Stimulated activated naive CD8-positive, alpha-beta T cell treated with anti-CD3 and anti-CD28 coated beads, Interleukin-15, amount 100 ng/mL, for 72 hours (primary cell): ENCODE measurements at places on chromosomes 2 and 18.

GRCh38 chr2:169015943-169016342, 15.2 kb downstream of the ABCB11 start:
- DNase-seq: no peak

DNA sequence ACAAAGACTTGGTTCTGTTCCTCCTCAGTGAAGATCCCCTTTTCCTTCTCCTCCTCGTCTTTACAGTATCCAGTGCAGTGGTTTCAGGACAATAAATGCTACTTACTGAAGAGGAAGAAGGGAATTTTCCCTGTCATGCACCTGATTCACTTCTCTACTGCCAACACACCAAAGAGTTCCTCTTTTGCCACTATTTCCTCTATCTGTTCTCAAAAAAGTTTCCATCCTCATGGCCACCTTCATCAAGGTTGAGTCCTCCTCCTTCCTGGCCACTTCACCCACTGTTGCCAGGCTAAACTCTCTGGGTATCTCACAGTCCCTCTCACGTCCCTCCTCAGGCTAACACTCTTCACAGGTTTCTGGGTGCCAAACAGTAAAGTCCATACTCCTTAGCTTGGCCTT, 41.7 kb downstream of the PLEKHM3 start:
- no peak for DNase-seq

GRCh38 chr18:58552896-58553295, 76.0 kb downstream of the ALPK2 start:
- no peak for DNase-seq

- no peak for DNase-seq
Measured at GRCh38 chr2:190948671-190949070, 65.3 kb downstream of the STAT1 start.

DNA sequence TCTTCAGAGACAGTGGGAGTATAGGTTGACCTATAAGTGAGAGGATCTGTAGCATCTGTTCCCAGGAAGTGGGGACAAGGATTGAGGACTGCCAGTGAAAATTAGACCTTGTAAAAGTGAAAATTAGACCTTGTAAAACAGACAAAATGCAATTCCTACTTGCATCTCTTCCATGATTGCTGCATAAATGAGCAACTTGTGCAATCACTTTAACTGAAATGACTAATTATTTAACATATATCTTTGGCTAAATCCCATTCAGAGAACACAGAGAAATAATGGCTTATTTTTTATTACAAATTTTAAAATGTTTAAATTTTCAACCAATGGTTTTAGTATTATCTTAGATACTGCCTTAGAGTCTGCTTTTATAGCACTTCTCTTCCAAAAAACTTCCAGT, 67.2 kb upstream of the NABP1 start:
- no peak for DNase-seq

GRCh38 chr2:231960810-231961348, 634 bp upstream of the DIS3L2 start:
- no peak for DNase-seq

DNA sequence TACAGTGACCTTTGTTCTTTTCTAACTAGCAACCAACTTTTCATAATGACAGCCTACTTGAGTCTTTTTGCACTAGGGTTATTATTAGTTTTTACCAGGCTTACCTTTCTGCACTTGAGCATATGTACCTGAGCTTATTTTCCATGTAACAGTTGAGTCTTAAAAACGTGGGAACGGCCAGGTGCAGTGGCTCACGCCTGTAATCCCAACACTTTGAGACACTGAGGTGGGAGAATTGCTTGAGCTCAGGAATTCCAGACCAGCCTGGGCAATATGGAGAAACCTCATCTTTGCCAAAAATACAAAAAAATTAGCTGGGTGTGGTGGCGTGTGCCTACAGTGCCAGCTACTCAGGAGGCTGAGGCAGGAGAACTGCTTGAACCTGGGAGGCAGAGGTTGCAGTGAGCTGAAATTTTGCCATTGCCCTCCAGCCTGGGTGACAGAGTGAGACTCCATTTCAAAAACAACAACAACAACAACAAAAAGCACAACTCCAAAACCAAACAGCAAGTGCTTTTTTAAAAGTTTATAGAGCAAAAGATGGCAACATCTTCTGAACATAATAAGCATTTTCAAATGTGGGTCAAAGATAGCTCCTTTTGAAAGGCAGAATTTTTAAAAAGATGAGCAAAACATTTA, 57.1 kb upstream of the CD28 start:
- no peak for DNase-seq

- DNase-seq: no peak
Measured at GRCh38 chr18:49839012-49839411, 25.7 kb upstream of the ACAA2 start.

DNA sequence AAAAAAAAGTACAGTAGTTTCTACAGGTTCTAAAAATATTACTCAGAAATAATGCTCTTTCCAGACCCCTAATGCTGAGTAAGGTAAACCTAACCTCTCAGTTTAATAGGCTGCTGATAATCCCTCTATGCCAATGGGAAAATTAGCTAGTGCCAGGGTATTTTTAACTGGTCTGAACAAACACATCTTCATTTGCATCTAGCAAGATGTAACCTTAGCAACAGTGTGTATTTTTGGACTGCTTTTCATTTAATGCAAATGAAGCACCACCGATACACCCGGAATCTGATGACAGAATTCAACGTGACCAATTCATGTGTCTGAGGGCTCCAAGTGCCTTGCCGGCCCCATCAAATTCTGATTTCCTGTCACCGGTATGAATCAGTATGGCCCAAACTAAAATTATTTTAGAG, 47.4 kb upstream of the CYRIA start:
- DNase-seq: no peak

GRCh38 chr2:42980764-42981416, 188.5 kb upstream of the HAAO start:
- no peak for DNase-seq

- DNase-seq: no peak
Measured at GRCh38 chr2:171056307-171056706, 104.4 kb downstream of the TLK1 start.
